OCI-M1 (cell line): ENCODE measurements at places on chromosomes 12 and 14.
A peak's percentile ranks its signal among the peaks of the same experiment; 100 is the strongest.

- no peak for DNase-seq
These were observed 53.4 kb upstream of the DLK1 start for GRCh38 chr14:100673085-100673806.

DNA sequence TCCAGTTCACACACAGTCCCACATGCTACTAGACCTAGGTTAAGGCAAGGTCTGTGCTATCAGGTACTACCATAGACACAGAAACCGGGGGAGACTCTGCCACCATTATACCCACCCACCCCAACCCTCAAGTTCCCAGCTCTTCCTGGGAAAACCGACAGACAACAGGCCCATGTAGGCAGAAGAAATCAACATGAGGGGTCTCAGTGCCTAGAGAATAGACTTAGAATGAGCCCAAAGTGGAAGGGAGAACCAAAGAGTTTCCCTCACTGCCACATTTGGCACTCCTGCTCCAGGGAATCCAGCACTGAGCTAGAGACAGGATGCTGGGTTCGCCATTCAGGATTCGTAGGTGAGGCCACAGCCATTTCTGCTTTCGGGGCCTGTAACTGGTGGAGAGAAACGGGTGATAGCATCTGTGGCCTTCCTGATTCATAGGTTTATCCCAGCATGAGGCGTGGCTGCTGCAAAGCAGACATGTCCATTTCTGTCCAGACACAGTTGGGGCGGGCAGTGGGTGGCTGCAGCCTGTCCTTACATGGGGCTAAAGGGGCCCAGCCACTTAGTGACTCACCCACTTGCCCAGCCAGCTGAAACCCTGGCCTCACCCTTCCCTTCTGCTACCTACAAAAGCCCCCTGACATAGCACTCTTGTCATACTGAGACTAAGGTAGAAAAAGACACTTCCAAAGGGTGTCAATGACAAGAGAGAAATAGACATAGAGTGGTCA is 69.4 kb downstream of the IRF2BPL start:
- DNase-seq = peak; percentile 42

DNA sequence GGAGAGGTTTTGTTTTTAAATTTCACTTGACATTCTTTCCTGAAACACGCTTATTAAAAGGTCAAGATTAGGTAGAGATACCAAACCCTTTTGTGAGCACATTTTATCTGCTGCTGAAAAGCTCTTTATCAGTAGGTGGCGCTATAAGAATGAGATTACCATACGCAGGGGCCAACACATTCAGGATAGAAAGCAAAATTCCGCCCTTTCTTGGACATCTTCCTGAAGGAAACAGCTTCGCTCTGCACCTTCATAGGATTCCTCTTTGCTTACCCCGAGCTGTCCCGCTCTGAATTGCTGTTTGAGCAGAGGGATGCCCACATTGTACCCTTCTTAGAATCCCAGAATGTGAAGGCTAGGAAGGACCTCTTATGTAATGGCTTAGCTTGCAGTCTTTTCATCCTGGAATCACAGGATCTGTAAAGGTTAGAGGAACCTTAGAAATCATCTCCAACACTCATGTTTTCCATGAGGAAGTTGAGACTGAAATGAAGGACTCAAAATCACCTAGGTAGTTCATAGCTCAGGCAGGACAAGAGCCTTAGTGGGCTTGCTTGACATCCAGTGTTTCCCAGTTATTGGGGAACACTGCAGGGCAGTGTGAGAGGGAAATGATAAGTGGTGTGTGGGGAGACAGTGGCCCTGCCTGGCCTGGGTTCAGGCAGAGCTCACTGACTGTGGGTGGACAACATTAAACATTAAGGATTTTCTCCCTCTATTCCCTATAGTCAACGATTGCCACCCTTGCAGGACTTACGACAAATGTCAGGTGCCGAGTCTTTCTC is 38.7 kb upstream of the CRY1 start:
- peak; percentile 71 for DNase-seq

GRCh38 chr12:53456654-53457366 is 4.9 kb downstream of the PCBP2 start:
- DNase-seq = no peak

DNA sequence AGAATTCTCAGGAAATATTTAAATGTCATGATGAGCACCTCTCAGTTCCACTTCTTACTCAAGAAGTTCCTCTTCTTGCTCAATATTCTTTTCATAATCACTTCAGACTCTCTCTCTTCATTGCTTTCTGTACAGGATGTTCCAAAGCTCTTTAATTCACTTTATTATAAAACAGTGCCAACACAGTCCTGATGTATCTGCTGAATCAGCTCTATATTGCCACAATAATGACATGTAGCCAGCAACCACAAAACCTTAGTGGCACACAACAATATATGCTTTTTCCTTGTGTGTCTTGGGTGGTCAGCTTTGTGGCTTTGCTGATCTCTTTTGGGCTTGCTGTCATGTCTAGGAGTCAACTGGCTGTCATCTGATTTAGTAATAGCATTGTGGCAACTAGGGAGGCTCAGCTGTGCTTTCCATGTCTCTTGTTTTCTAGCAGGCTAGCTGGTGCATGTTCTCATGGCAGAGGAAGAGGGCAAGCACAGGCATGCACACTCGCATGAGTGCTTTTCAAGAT is 52.8 kb upstream of the SLC2A13 start:
- peak; percentile 30 for DNase-seq

- no peak for DNase-seq
These were observed 82.6 kb upstream of the SLC38A4 start for GRCh38 chr12:46908236-46908935.

- peak; percentile 81 for DNase-seq
These were observed 15.3 kb downstream of the KRT2 start for GRCh38 chr12:52636592-52637258.

DNA sequence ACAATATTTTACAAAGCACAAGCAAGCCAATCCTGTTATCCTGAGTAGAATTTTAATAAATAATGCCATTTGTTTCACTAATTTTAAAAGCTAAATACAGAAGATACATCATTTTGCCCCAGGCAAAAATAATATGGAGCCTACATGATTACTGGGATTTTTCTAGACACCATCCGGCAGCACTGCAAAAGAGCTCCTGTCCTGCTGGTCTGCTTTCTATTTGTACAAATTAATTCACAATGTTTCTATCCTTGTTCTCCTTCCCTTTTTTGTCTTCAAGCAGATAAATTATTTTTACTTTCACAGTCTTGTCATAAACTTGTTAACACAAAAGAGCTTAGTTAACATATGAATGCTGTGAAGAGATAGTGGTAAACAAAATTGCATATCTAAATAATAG is 4.6 kb downstream of the SIX1 start:
- DNase-seq = no peak

GRCh38 chr12:57717846-57718640 is 20.5 kb downstream of the AGAP2 start:
- DNase-seq = no peak

GRCh38 chr12:76266797-76267196 is 81.4 kb downstream of the BBS10 start:
- no peak for DNase-seq

DNA sequence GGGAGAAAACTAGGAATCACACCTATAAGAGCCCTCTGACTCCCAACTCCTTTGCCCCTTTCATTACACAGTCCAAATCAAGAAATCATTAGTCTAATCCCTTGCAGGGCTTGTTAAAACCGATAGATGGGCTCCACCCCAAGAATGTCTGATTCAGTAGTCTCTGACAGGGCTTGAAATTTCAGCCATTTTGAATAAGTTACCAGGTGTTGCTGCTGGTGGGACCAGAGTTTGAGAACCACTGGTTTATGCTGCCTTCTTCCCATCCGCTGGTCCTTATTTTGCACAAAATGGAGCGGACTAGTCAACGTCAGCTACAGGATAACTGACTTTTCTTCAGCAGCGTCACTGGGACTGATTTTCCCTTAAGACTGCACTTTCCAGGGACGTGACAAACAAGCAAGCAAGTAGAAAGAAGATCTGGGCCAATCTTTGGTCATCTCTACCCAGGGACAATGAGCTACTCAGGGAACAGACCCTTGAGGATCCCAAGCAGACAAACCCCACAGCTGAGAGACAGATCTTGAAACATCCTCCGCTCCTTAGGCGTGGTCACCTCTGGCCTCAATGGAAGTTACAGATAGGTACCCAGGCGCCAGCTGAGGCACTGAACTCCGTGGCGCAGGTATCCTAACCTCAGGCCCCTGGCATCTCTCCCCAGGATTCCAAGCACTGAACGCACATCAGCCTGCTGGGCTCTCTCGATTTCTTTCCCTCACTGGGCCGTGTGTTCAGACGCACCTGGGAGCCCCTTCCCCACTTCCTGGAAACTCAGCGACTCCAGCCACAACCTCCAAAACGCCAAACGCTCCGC is 900 bp downstream of the KCTD10 start:
- no peak for DNase-seq

DNA sequence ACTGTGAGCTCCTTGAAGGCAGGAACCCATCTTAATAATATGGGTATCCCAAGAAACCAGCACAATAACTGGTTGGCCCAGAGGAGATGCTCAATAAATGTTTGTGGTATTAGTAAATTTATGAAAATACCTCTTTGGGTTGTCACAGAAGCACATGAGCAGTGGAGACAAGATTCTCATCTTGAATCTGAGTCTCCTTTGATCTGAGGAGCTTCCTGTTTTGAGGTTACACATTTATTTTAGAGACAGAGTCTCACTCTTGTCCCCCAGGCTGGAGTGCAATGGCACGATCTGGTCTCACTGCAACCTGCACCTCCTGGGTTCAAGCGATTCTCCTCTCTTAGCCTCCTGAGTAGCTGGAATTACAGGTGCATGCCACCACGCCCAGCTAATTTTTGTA is 247.4 kb downstream of the NRXN3 start:
- DNase-seq = no peak

GRCh38 chr12:12788131-12788530 is 2.7 kb downstream of the APOLD1 start:
- no peak for DNase-seq

DNA sequence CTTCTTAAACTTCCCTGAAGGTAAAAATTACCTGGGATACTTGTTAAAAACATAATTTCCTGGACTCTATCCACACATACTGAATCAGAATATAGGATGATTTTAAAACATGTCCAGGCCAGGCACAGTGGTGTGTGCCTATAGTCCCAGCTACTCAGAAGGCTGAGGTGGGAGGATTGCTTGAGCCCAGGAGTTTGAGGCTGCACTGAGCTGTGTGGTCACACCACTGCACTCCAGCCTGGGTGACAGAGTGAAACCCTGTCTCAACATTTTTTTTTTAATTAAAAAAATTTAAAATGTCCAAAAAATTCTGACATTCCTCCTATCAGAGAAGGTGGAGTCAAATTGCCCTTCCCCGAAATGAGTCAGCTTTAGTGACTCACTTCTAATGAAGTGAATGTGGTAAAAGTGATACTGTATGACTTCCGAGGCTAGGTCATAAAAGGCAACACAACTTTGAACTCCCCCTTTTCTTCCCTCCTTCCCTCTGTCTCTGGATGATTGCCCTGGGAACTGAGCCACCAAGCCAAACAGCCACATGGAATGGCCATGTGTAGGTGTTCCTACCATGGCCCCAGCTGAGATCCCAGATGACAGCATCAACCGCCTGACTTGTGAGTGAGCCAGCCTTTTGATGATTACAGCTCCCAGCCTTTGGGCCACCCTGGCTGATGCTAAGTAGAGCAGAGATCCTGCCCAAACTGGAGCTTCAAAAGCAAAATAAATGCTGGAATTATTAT is 36.3 kb downstream of the LIMA1 start:
- peak; percentile 76 for DNase-seq

- no peak for DNase-seq
These were observed 124.3 kb downstream of the PIWIL1 start for GRCh38 chr12:130461839-130462557.
